ENCODE measurements at places on chromosomes 6 and 20.

DNA sequence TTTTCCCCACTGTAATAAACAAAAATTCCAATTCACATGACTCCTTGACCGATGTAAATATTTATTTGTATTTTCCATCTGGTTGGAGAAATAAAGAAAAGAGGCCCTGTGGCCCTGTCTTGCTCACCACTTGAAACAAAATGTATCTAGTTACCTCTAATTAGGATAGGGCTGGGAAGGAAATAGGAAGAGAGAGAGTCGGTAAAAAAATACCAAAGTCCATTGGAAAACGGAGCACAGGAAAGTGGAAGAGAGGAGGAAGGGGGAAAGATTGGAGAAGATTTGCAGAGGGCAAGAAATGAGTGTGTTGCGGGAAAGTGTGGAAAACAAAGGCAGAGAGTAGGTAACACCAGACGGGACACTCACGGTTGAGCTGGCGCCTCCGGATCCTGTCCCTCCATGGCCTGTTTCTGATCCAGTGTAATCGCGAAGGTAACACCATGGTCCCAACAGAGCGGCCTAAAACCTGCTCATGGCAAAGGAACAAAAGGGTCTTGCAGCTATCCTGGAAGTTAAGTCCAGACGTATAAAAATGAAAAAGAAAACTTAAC lies 105.8 kb upstream of the RIPOR2 start:
- no peak for DNase-seq

DNA sequence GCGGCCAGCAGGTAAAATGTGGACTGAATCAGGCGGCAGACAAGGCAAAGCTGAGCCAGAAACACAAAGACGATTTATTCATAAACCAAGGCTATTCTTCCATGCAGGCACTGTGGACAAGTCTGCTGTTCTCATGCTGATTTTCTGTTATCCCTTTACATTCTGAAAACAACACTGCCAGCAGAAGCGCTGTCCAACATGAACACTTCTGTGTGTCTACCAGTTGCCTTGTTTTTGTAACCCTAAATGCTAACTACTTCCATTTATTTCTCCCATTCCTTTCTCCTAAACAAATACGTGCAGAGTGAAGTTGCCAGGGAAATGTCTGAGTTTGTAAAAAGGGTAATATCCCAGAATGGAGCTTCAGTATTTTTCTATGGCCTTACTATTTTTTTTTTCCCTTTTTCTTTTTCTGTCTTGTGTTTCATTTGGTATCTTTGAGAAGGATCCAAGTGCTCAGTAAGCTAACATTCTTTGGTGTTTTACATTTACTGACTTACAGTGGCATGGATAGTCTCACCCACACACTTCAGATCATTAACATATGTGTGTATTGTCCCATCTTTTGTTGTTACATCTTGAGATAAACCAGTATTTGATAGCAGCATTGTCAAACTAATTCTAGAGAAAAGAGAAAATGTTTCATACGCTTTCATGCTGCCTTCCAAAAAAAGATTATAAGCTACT lies 1308.9 kb upstream of the MAP3K7 start:
- no peak for DNase-seq

- no peak for DNase-seq
Observed at GRCh38 chr20:44461142-44461802, 14.4 kb upstream of the TTPAL start.

GRCh38 chr6:152068622-152069261 lies 261.3 kb downstream of the ESR1 start:
- no peak for DNase-seq

GRCh38 chr6:80976336-80976735 lies 776.1 kb downstream of the TENT5A start:
- no peak for DNase-seq

DNA sequence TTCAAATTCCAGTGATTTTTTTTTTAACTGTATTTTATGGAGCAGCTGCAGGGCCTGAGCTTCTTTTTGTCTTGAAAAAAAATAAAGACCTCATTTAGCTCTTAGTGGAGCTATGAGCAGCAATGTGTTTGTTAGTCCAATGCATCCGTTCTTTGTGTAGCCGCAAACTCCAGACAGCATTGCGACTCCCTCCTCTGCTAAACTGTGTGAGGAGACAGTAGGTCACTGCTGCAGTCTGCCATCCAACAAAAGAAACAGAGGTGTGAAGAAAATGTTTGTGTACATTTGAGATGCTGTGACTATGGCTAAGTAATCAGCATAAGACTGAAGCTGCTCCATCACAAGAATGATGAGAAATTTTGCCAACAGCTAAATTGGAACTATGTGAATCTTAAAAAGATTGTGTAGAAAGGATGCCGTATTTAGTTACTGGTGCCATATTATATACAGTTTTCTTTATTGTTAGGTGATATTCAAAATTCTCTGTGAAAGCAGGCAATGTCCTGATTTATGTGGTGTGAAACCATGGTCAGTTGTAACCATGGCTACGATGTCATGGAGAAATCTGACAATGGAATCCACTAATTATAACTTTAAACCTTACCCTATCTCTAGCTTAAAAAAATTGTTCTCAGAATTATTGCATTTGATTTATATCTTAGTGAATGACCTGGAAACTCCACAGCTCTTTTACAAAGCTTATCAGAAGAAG lies 428.8 kb upstream of the EPHA7 start:
- no peak for DNase-seq

GRCh38 chr20:53736757-53737395 lies 143.2 kb upstream of the ZNF217 start:
- DNase-seq = no peak

DNA sequence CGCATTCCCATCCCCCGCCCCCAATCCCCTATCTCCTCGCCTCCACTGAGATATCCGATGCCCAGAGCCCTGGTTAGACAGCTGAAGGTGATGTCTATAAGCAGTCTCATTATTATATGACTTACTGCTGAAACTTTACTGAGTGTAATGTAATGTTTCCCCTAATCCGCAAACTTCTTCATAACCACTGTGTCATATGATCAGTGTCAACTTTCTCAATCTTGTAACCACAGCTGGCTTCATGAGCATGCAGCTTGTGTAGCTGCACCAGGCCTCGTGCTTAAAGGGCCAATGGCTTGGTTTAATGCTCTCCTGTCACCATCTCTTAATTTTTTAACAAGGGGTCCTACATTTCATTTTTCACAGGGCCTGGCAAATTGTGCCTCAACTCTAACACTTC lies 8.1 kb downstream of the ASIP start:
- DNase-seq = peak; percentile 23

GRCh38 chr20:55153001-55153645 lies 677.7 kb downstream of the DOK5 start:
- no peak for DNase-seq

DNA sequence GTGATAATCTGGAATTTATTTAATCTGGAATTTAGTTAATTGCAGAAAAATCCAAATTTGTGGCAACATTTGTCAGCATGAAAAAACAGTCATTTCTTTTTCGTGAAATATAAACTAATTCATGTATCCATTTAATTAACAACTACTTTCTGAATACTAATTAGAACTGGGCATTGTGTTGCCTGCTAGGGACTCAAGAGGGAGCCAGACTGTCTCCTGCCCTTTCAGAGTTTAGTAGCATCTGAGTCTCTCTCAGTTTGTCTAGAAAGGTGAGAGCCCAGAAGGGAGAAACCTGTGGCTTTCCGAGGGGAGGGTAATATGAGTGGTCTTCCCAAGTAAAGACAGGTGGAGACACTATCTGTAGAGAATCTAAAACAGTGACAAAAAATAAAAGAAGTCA lies 210.9 kb upstream of the HDDC2 start:
- no peak for DNase-seq

- no peak for DNase-seq
Observed at GRCh38 chr20:11032611-11033010, 358.8 kb upstream of the JAG1 start.

All from naive thymus-derived CD8-positive, alpha-beta T cell (primary cell).